Stimulated activated CD4-positive, alpha-beta T cell treated with anti-CD3 and anti-CD28 coated beads, Interleukin-4, amount 100 ng/mL, for 24 hours (primary cell): ENCODE measurements at places on chromosomes 3 and 15.

- DNase-seq: no peak
Observed at GRCh38 chr15:80120636-80121035, 32.2 kb upstream of the FAH start.

DNA sequence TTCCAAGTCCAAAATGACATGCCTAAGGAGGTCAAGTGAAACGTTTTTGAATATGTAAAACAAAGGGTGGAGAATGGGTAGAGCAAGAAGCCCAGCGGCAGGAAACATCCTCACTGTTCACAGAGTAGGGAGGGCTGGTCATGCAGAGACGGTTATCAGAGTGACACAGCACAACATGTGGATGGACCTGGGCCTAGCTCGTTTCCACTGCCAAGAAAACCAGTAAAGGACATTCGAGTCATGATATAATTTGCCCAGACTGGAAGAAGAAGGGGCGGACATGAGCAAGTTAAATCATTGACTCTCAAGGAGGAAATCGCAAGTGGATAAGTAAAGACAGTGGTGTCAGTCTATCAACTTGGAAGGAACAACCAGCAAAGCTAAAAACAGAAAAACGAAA, 89.3 kb downstream of the LRIG1 start:
- no peak for DNase-seq

DNA sequence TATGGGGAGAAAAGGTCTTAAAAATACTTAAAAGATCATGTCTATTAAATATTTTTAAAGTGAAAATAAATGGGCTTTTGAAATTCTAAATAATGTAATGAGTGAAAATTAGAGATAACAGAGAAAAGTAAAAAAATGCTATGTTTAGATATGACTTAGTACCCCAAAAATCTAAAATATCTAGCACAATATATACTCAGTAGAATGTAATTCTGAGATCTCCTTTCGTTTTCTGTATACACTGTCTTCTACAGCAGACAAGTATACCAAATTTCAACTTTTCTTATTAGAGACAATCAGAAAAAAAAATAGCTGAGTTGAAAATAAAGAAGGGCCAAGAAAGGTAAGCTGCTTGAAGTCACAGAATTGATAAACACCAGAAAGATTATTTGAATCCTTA, 140.8 kb downstream of the ADAM10 start:
- no peak for DNase-seq

DNA sequence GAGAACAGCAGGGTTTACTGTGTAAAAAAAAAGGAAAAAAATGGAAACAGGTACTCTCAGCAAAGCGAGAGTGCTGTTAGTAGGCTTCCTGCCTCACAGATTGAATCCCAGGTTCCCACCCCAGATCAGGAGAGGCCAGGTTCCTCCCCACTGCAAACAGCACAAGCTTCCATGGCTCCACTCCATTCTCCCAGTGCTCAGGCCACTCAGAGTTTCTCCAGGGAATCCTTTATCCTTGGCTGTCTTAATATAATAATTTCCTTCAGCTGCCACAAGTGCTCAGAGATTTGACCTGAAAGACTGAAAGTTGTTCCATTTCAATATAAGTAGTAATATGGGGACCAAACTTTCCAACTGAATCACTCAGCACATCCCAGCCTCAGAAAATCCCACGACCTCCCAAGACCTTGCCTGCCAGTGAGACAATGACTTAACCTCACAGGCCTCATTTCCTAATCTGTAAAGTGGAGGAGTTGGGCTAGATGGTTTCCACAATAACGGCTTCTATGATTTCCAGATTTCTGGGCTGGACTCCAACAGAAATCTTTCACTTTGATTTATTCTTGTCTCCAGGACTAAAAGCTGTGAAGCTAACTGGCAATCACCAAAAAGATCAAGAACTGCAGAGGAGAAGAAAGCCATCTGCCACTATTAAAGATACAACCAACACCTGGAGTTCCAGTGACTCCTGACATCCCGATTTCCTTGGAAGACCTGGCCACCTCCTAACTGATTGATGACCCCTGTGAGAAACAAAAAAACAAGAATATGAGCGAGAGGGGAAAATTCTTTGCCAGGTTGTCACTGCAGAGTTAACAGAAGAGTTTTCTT, 289.5 kb downstream of the NEK10 start:
- DNase-seq: no peak

GRCh38 chr3:177781686-177782161, 584.4 kb upstream of the TBL1XR1 start:
- no peak for DNase-seq

GRCh38 chr15:71512682-71513006, 297.7 kb upstream of the NR2E3 start:
- no peak for DNase-seq

GRCh38 chr3:140972833-140973232, 31.2 kb downstream of the SLC25A36 start:
- DNase-seq: no peak

GRCh38 chr3:149415484-149415883, 38.0 kb upstream of the TM4SF1 start:
- DNase-seq: no peak

- no peak for DNase-seq
Observed at GRCh38 chr3:73294537-73294936, 233.1 kb downstream of the EBLN2 start.

- peak; percentile 95 for DNase-seq
Observed at GRCh38 chr15:74373731-74374647, 6.5 kb upstream of the CYP11A1 start.

GRCh38 chr15:48010316-48010715, 110.5 kb upstream of the SLC24A5 start:
- no peak for DNase-seq

- no peak for DNase-seq
Observed at GRCh38 chr3:23253214-23253613, 50.1 kb downstream of the UBE2E2 start.

DNA sequence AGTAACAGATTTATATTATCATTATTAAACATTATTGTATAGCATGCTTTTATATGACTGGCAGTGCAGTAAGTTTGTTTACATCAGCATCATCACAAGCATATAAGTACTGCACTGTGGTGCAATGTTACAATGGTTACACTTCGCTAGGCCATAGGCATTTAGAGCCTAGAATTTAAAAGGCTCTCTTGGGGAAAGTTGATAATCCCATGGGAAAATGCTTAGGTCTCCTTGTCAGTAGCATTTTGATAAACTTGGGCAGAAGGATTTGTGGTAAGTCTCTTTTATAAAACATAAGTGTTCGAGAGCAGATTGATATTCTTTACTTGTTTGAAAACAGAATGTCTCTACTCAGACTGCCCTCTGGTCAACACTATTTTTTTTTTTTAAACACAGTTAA, 7.5 kb downstream of the DTWD1 start:
- no peak for DNase-seq

DNA sequence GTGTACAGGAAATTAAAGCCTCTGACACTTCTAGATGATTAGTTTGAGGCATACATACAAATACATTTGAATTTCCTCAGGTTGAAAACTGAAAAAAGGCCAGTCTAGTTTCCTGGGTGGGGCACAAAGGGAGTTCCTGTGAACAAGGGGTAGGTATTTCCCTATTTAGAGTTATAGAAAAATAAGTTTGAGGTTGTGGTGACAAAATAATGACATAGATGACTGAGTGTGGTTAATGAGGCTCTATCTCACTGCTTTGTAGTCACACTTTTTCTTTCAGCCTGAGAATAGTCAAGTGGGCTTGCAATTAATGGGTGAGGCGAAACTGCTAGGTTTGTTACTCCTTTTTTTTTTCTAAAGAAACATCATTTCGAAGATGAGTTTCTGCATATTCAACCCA, 4.3 kb downstream of the SLCO3A1 start:
- DNase-seq: peak; percentile 59

DNA sequence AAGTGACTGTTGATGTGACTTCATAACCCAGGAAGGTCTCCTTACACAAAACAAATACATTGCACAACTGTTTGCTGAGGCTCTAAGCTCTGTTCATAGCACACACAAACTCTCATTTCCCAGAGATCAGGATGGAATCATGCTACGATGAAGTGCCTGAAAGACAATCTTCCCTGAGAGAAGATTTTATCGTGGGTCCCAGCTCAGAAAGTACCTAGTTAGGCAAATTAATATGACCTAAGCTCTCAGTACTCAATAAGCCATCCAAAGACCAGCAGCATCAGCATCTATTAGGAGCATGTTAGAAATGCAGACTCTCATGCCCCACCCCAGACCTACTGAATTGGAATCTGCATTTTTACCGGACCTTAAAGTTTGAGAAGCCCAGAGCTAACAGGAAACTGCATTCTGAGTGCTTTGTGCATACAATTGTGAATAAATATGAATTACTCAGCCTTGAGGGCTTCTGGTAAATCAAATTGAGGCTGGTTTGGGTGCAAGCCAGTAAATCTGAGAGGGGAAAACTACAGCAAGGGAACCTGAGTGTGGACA, 161.5 kb upstream of the C2CD4B start:
- DNase-seq: no peak

DNA sequence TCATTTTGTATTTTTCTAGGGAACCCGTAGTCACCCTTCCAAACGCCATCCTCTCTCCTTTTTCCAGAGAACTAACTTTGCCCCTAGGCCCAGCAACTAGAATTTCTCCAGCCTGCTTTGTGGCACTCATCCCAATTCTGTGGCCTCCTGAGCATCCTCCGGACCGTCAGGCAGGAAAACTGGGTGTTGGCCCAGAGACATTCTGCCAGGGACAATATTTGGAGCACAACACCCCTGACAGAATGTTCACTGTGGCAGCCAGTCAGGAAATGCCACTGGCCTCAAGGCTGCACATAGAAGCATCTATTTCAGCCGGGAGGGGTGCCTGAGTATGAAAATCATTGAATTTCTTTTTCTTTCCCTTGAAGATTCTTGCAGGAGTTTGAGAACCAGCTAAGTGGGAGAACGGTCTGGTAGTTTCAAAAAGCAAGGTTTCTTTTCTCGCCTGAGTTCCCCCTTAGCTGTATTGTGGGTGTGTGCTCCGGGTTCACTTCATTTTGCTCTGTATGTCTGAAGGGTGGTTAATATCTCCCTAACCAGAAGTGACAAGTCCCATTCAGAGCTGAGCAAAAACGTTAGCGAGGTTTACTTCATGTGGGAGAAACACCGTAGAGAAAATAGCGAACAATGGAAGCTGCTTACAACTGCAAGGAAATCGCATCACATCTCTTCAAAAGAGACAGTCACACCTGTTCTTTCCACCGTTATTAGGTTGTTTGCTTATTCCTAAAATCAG, 108.1 kb upstream of the TPM1 start:
- DNase-seq: no peak

GRCh38 chr15:77696871-77697270, 64.2 kb upstream of the LINGO1 start:
- no peak for DNase-seq

DNA sequence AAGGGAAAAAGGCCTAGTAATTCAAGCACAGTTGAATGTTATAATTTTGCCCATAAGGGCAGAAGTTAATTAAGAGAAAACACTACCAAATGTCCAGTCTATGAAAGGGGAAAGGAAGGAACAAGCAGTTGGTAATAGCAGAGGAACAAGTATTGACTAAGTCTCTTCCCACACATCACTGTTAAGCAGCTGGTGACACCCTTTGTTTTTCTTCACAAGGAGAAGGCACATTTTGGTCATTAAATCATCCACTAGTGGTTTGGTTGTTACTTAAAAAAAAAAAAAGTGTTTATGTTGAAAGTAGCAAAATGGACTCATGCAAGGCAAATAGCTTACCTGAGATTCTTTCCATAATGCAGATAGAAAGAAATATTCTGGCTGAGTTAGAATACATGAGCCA, 321.4 kb upstream of the NECTIN3 start:
- no peak for DNase-seq

GRCh38 chr15:44738340-44738984, 2.1 kb downstream of the TRIM69 start:
- DNase-seq: no peak

GRCh38 chr3:30774062-30774461, 120.4 kb downstream of the GADL1 start:
- DNase-seq: no peak

DNA sequence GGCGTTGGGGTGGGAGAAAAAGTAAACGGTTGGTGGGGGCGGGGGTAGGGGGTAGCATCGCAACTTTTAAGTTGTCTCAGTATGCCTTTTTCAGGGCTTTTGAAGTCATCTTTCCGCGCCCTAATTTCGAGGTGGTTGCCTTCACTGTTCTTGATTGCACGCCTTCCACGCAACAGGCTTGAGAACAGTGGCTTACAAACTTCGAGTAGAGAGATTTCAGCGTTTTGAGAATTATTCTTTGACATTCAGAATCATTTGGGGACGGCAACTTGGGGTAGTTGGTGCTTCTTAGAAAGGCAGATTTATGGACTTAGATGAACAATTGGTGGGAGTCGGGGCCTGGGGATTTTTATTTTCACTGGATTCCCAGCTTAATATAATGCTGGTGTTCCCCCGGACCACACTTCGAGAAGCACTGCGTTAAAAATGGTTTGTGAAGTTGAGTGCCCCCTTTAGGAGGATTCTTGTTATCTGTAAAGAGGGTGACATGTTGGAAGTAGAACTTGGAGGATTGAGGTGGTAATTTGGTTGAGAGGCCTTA, 880 bp downstream of the PPP4R2 start:
- peak; percentile 51 for DNase-seq

DNA sequence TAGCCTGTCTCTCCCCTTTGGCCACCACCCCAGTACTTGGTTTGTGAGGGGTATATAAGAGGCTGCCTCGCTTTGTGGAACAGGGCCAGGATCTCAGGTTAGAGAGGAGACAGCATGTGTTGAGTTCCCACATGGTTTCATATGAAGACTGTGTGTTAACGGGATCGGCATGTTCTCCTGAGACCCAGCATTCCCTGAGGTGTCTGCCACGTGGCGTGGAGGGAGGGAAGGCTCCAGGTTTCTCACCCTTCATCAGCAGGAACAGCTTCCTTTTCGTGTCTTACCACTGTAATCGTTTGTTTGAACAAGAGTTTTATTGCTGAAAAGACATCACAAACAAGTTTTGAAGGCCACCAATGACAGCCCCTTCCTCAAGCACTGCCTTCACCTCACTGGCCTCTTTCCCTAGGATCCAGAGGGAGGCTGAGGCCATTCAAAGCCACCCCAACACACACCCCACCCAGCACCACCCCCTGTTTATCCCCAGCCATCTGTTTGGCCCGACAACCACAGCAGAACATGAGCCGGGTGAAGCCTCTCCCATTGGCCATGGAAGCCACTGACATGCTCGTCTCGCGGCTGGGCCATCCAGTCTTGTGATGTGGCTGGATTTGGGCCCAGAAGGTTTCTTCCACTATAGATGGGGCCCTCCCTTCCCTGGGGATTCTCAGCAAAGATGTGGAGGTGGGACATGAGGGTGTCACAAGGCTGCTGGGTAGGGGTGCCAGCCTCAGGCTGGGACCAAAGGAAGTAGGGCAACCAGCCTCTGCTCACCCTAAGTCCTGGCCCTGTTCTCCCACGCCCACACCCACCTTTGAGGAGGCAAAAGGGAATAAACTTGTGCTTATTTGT, 10.0 kb downstream of the BHLHE40 start:
- no peak for DNase-seq

GRCh38 chr15:66429546-66429945, 42.8 kb downstream of the MAP2K1 start:
- DNase-seq: no peak

DNA sequence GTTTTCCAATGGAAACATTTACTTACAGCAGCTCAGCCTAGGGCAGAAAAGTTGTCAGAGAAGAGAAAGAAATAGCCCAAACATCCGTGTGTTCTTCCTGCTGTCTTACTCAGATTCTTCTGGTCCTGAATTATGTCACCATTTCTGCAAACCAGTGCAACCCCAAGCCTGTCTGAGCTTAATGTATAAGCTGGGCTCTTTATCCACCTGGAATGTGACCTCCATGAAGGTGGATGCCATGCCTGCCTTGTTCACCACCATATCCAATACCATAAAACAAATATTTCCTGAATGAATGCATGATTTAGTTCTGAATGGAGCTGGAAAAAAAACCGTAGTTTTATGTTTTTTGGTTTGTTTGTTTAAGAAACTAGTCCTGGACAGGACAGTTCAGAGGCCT, 150.9 kb downstream of the RYR3 start:
- DNase-seq: no peak
